ENCODE measurements at places on chromosomes 13 and 19.

- no peak for DNase-seq
Observed at GRCh38 chr19:28948026-28948425, 264.9 kb downstream of the UQCRFS1 start.

DNA sequence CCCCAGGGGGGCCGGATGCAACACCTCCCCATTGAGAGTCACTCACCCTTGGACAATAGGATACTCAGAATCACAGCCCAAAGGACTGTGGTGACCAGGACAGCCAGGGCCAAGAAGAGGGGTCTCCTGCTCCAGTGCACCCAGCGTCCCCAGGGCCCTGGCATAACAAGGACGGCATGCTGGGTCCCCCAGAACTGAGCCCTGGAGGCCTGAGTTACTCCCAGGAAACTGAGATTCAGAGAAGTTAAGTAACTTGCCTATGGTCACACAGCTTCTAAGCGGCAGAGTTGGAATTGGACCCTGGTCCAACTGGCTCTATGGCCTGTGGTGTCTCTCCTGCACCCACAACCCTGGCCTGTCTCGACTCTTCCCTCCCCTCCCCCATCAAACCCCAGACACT, 295 bp downstream of the CLEC4G start:
- DNase-seq = no peak

GRCh38 chr19:31278555-31279435, 70.4 kb downstream of the TSHZ3 start:
- DNase-seq = no peak

GRCh38 chr13:30192320-30193093, 114.8 kb downstream of the KATNAL1 start:
- DNase-seq = no peak

- no peak for DNase-seq
Observed at GRCh38 chr13:29543230-29544215, 52.0 kb downstream of the SLC7A1 start.

DNA sequence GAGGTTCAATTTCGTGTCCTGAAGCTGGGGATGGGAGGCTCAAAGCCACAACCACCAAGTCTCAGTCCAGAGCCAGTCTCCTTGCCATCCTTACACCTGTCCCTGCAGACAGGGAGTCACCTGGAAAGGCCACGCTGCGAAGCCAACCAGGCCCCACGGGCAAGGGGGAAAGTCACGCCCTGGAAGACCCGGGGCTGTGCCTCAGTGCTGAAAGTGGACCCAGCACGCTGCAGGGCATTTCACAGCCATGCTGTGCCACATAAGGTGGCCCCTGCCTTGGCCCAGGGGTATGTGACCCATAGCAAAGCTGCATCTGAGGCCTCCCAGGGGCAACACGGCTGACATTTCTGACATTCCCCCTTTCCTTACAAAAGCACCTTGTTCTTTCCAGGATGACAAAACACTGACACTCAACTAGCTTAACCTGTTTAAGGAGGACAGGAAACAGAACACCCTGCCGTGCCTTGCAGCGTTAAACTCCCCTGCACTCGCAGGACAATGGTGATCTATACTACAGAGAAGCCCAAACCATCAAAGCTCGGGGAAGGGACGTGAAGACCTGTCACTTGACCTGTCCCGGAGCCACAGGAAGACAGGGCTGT, 14.8 kb downstream of the CHERP start:
- DNase-seq = no peak

DNA sequence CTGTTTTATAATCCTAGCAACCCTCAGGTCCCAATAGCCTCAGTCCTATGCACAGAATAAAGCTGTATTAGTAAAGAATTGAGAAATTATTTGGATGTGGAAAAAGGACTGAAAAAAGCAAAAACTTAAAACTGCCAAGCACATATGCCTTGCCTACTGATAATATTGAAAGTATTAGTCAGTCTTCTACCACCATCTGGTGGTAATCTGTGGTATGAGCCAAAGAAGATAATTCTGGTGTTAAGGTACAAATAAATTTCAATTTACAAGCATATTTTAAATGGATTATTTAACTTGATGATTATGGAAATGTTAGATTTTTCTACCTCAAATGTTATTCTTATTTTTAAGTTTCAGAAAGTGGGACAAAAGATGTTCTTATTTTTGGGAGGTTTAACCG, 460.3 kb upstream of the KLHL1 start:
- DNase-seq = no peak

- no peak for DNase-seq
Observed at GRCh38 chr19:4284176-4284958, 5.3 kb downstream of the SHD start.

DNA sequence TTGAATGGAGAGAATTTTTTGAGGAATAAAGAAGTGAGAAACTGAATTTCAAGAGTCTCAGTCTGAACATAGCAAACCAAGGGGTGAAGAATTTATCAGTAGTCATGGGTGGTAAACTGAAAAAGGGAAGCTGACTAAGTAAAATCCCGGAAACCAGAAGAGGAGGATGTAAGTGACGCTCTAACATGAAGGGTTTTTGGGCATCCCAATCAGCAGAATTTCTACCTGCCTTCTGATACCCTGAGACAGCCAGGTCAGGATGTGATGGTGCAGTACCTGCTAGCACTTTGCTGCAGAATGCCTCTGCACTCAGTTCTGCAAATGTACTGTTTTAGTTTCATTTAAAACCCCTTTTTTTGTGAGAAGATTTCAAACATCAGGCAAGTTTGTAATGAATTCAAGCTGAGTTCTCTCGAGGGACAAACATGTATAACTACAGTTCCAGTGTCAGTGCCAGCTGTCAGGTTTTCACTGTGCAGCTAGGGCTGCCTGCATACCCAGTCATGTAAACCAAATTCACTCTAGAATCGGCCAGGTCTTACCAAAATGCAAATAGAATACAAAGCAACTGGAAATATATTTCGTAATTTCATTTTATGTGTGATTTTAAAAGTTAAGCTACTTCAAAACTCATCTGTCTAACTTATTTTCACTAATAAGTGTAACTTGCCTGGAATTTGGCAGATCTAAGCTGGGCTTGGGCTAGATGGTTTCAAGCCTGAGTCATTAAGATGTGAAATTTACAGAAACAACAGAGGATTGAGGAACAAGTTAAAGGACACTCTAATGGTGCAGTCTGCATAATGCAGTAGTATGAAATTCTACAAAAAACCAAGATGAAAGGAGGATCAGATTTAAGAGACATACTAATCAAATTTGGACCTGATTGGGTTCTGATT, 13.8 kb downstream of the METTL21C start:
- no peak for DNase-seq

- no peak for DNase-seq
Observed at GRCh38 chr19:15471639-15472101, 7.3 kb upstream of the RASAL3 start.

GRCh38 chr19:4386041-4386782, 14.1 kb downstream of the SH3GL1 start:
- no peak for DNase-seq

DNA sequence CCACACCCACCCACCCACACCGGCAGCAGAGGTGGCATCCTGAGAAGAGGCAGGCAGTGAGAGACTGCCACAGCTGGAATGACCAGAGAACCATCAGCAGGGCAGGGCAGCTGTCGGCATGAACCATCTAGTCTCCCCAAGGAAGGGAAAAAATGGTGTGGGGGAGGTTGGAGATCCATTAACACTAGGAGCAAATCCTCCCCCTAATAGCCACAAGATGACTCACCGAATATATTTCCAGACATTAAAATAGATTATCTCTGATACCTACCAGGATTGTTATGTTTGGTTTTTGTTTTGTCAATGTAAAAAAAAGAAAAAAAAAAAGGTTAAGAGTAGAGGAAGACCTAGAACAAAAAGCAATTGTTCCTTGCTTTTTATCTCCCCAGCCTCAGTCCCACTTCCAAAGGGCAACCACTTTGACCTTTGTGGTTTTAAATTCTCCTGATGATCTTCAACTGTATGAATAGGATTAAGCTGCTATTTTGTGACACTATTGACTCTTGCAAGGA, 34.2 kb downstream of the THSD1 start:
- DNase-seq = no peak

DNA sequence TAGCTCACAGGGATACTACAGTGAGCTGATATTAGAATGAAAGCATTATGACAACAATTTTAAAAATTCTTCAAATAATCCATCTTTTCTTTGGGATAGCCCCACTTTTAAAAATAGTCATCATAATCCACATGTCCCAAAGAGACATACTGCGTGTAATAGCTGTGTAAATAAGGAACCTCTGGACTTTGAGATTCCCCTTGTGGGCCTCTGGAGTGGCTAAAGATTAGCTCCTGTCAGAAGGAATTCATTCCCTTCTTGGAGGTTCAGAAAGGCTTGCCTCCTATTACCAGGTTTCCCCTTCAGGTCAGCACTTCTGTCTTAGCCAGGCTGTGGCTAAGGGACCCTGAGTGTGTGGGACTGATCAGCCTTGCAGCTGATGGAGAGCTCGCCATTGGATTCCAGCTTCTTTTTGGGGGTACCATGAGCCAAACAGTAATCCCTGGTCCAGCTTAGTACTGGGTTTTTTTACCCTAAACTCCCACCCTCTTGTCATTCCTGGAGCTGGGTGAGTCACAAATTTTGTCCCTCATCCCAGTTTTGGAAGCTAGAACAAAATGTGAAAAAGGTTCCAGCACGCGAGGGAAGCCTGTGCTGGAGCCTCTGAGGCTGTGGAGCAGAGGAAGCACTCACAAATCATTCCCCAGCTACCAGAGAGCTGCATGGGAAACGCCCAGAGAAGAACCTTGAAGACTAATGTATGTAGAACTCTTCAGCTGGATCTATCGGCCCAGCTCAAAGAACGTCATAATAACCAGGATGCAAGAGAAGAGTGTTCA, 96.7 kb downstream of the RNASEH2B start:
- no peak for DNase-seq

GRCh38 chr19:2540646-2541454, 64.9 kb downstream of the GADD45B start:
- peak; percentile 91 for DNase-seq

DNA sequence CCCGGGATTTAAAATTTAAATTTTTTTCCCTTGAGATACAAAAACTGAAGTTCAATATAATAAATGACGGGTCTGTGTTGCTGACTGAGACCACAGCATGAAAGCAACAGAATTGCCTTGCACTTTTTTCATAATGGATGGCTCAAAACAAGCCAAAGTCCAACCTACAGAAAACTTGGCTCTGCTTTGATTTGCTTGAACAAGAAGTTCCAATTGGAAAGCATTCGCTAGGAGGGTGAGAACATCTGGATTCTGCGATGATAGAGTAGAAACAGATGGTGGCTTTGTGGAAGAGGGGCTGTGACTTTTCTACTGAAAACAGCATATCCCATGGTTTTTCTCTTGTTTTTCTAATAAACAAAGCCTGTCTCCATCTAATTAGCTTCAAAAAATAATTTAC, 46.4 kb downstream of the THSD1 start:
- DNase-seq = no peak

GRCh38 chr13:87087741-87088140, 583.4 kb upstream of the SLITRK5 start:
- DNase-seq = no peak

Data from AG09309 (cell line).